Stimulated activated CD8-positive, alpha-beta memory T cell treated with anti-CD3 and anti-CD28 coated beads, Interleukin-15, amount 100 ng/mL, for 24 hours (primary cell): ENCODE measurements at places on chromosomes 6 and 20.

DNA sequence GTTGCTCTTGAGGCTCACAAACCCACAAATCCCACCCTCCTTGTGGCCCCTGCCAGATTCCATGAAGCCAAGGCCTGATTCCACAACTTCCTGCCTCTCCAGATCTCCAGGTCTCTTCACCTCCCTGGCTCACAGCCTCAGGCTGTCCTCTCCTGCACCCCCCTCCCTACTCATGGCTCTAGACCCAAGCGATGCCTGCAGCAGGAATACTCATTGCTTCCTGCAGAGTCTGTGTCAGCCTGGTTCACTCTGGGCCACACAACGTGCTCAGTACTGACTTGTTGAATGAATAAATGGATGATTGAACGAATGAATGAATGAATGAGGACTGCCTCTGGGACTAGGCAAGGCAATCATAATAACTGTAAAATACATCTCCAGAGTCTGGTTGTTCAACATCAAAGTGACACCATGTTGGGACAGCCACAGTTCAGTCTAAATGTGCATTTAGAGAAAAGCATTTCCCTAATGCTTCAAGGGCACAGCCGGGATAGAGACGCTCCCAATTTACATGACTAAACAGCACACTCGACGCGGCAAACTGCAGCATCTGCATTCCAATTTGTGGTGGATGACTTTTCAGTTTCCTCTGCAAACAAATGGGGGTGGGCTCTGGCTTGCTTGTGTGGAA lies 139.9 kb downstream of the GRM4 start:
- DNase-seq, result no peak

- no peak for DNase-seq
Measured at GRCh38 chr6:53792016-53792415, 2.8 kb upstream of the LRRC1 start.

DNA sequence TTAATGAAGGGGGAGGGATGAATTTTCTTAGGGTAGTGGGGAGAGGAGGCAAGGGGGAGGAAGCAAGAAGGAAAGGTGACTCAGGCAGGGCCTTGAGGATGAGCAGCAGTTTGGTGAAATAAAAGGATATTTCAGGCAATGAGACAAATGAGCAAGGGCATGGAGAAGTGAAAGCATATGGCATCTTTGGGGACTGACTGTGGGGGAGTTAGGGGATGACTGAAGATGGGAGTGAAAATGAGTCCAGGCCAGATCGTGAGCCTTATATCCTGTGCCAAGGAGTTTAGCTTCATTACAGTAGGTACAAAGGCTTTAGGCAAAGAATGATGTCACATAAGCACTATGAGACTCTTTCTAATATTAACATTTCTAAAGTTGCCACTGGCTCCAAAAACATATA lies 51.9 kb downstream of the ILRUN start:
- DNase-seq, result no peak

DNA sequence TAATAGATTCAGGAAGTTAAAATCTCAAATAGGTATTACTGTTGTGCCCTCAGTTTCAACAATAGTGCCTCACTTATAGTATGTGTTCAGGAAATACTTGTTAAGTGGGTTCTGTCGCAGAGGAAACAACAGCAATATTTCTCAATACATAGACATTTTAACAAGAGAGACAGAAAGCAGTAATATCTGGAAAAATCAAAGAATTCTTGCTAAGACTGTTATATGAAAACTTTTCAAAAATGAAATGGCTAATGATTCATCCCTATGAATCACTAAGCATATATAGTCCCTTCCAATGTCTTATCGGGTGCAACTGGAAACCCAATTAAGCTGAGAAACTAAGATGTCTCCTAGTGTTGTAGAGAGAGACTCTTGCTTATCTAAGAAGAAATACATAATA lies 668.9 kb downstream of the TFAP2A start:
- DNase-seq, result no peak

DNA sequence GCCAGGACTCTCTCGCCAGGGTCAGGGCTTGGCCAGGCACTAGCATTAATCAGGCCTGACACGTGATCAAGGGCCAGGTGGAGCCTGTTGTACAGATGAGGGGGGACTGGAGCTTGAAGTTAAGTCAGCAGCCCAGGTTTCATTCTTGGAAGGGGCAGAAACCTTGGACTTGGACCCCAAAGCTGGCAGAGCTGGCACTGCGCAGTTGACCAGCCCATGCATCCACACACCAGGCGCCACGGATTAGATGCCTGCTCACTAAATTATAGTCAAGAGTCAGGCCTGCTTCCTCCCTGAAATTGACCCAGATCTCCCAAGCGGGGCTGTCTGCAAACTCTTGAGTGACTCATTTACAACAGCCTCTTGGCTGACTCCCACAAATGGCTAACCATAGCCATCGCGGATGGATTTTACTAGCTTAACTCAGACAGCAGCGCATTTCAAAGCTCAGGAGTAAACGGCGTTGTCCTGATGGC lies 4.1 kb upstream of the TAF4 start:
- no peak for DNase-seq
